ENCODE measurements at places on chromosomes 6 and 20. TPM values are rescaled to one million over a fixed set of nuclear protein-coding genes. Genes with fewer than 3 reads are reported as not detected.

The TRIM15 gene
- not detected for total RNA-seq

The MAS1L gene
- total RNA-seq = not detected

The PRPH2 gene
- total RNA-seq = not detected

The FYN gene
- total RNA-seq = 193 TPM

The RIMS4 gene
- not detected for total RNA-seq

The MATN4 gene
- not detected for total RNA-seq

The RNF39 gene
- total RNA-seq = not detected

The IDH3B gene
- 87.3 TPM for total RNA-seq

The LY6G6C gene
- not detected for total RNA-seq

The CAPN11 gene
- total RNA-seq = not detected

The HTR1B gene
- total RNA-seq = not detected

The CST4 gene
- total RNA-seq = not detected

The SLC16A10 gene
- 3.4 TPM for total RNA-seq

The AGER gene
- 55.3 TPM for total RNA-seq

The ZBTB46 gene
- 0.10 TPM for total RNA-seq

The ROS1 gene
- total RNA-seq = not detected

The GPR63 gene
- total RNA-seq = 2.1 TPM

The C6orf118 gene
- not detected for total RNA-seq

The TBCC gene
- total RNA-seq = 35.4 TPM

The RSPO3 gene
- not detected for total RNA-seq

The FABP7 gene
- not detected for total RNA-seq

The HMGCLL1 gene
- not detected for total RNA-seq

The BPIFB1 gene
- not detected for total RNA-seq

The VGLL2 gene
- total RNA-seq = not detected

The C2 gene
- 0.93 TPM for total RNA-seq

The CDH22 gene
- total RNA-seq = not detected

The BPI gene
- not detected for total RNA-seq

The DSP gene
- total RNA-seq = 0.19 TPM

The CD93 gene
- total RNA-seq = 0.30 TPM
